HS-5 (cell line): ENCODE measurements at places on chromosomes 2 and 18.

GRCh38 chr18:73708591-73708990, 439.0 kb downstream of the FBXO15 start:
- DNase-seq: no peak

DNA sequence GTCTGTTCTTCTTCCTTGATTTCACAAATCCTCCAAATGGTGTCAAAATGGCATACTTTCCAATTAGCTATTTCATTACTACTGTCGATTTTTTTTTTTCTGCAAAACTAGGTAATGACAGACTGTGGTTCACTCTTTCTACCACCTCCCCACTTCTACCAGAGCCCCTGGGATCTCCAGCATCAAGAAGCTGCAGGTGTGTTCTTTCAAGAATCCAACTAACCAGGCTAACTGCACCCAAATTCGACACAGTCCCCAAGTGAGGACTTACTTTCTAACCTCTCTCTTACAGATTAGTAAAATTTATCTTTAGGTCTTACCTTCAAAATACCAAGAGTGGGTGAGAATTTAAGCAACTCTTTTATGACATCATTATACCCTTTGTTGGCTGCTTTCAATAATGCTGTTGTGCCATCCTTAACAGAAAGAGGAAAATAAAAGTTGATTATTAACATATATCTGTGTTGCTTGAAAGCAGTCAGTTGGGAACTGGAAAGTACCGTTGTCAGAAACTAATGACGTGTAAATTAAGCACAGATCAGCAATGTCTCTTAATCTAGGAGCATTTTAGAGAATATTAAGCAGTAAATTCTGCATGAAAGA, 31.2 kb upstream of the NPC1 start:
- DNase-seq: no peak

DNA sequence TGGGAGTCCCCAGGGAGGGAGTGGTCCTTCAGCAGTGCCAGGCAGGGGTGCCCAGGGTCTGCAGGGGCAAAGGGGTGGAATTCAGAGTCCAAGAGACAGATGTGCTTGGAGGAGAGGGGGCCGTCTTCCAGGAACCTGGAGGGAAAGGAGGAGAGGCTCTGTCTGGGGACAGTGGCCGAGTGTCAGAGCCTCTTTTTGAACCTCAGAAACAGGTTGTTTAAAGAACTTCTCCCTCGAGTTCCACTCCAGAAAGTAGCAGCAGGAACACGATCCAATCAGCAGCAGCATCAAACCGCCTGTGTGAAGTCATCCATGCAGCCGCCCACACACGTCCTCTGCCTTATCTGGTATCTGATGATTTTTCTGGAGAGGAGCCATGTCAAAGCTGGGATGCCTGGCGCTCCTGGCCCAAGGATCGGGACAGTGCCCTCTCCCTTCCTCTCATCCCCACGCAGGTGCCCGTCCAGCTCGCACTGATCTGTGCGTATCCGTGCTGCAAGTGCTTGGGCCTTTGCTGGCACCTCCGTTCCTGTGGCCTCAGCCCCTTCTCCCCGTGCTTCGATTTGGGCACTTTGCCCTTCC, 205.1 kb downstream of the NDUFA10 start:
- no peak for DNase-seq

DNA sequence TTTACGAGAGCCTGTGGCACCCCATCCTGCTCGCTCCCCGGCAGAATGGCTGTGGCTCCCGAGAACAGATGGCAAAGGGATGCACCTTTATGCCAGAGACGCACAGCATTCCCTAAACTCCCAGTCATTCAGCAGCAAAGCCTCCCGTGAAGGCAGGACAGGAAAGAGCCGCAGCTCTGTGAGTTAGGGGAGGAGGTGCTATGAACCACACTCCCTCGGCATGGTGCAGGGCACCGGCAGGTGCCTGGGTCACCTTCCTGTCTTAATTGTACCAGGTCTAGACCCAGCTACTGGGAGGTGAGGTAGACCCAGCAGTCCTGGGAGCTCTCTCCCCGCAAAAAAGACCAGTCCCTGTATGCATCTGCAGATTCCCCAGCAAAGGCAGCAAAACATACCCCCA, 149.8 kb downstream of the TWIST2 start:
- no peak for DNase-seq

DNA sequence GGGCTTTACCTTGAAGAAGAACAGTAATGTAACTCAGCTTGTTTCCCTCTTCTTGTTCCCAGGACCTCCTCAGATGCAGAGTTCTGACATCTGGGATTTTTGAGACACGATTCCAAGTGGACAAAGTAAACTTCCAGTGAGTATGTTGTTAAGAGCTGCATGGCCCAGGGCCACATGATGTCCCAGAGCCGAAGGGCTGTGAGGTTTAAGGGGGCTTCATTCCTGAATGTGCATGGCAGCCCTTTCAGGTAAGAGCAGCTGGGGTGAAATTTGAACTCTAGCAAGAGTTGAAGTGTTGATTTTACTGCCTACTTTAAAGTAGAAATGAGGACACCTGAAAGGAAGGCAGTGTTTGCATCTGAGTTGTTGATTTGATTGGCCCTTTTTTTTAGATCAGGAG, 13.3 kb downstream of the CHMP1B start:
- no peak for DNase-seq

- no peak for DNase-seq
These were observed 34.8 kb downstream of the LIPG start for GRCh38 chr18:49596687-49597086.

DNA sequence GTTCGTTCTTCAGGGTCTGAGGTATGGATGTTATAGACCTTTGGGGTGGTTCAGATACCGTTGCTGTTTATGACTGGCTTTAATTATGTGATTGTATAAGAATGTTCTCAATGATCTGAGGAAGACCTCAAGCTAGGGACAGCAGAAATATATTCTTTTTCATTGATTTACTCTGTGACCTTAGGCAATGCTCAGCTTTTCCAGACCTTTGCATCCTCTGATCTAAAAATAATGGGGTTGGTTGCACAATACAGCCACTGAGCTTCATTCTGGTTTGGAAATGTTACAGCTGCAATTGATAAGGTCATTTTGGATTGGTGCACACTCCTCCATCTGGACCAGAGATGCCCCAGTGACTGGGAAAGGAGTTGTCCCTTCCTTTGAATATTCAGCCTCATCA, 17.2 kb upstream of the CABYR start:
- no peak for DNase-seq

- no peak for DNase-seq
These were observed 2.5 kb downstream of the AGFG1 start for GRCh38 chr2:227474410-227474809.

DNA sequence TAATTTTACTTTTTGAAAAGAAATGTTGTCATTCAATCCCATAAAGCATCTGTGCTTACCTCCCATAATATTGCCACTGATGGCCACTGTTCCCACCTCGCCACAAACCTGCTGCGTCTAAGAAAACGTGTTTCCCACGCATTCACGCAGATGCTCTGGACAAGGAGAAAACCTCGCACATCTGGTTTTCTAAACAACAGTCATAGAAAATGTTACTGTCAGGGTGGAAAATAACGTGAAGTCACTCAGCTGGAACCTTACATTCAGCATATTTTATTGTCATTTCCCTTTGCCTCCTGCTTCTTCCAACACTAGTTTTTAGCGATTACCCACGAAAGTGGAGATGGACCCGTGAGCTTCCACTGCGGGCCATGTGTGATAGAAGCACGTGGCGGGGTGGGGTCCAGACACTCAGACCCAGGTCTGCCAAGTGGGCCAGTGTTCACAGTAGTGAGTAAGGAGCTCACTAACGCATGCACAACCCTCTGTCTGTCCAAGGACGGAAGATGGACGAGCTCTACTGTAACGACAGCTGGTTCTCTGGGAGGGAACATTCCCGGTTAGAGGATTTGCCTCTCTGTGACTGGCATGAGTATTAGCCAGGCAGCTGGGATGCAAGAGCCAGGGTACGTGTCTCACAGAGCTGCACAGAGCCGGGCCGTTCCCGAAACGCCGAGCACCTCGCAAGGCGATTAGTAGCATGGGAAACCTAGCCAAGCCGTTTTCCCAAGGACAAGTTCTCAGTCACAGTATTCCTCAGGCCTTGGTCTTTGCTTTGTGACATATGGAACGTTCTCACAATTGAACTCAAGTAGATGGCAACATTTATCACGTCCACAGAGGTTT, 94.5 kb downstream of the MTCL1 start:
- DNase-seq: no peak

- DNase-seq: no peak
These were observed at the start of gene SYT4 for GRCh38 chr18:43277164-43277600. SYT4 (minus strand) TSS chr18:43277490; CDS start chr18:43277281, 209 bp downstream.

DNA sequence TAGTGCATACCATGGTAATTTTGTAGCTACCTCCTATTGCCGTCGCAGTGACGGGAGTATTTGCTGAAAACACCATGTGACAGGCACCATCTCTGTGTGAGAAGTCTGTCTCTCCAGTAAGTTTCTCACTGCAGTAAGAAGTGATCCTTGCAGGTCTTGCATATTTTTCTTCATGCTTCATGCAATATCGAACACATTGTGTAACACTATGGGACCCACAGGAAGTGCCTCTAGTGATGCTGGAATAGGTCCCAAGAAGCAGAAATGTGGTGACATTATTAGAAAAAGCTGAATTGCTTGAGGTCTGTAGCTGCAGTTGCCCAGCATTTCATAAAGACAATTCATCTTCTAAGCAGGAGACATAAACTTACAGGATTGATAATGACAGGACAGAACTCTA, 167.6 kb downstream of the DCDC2C start:
- DNase-seq: no peak

DNA sequence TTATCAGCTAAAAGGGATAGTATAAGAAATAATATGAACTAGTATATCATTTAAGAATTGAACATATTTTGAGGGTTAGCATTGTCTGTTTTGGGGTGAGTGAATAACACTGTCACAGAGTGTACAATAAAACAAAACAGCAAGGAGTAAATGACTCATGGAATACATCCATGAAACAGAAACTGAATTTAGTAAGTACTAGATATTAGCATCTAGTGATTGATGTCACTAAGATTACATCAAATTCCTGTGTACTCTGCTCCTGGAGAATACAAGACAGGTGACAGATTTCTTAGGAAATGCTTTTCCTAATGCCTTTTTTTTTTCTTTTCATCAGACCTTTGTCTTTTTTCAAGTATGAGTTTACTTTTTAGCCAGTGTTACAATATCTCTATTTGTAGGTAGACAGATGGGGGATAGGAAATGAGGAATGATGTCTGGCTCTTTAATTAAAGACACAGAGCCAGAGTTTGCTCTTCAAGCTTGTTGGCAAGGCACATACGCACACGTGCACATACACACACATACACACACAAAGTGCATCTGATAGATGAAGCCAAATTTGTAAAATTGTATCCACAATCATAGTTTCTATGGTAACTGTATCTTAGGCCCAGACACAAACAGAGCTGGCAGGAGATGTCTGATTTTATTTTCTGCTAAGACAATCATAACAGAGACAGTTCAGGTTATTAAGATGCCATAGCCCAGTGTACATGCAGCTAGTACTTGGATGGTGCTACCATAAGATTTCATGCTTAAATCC, 138.2 kb upstream of the NRP2 start:
- no peak for DNase-seq

GRCh38 chr2:35538796-35539195, 816.8 kb upstream of the CRIM1 start:
- peak; percentile 32 for DNase-seq

GRCh38 chr2:186593523-186593922, 3.7 kb downstream of the ITGAV start:
- DNase-seq: no peak

- no peak for DNase-seq
These were observed 3.0 kb downstream of the TTC32 start for GRCh38 chr2:19898592-19899329.

- DNase-seq: no peak
These were observed 50.4 kb downstream of the MALT1 start for GRCh38 chr18:58721566-58722239.

GRCh38 chr2:234480337-234480736, 16.5 kb downstream of the ARL4C start:
- no peak for DNase-seq

DNA sequence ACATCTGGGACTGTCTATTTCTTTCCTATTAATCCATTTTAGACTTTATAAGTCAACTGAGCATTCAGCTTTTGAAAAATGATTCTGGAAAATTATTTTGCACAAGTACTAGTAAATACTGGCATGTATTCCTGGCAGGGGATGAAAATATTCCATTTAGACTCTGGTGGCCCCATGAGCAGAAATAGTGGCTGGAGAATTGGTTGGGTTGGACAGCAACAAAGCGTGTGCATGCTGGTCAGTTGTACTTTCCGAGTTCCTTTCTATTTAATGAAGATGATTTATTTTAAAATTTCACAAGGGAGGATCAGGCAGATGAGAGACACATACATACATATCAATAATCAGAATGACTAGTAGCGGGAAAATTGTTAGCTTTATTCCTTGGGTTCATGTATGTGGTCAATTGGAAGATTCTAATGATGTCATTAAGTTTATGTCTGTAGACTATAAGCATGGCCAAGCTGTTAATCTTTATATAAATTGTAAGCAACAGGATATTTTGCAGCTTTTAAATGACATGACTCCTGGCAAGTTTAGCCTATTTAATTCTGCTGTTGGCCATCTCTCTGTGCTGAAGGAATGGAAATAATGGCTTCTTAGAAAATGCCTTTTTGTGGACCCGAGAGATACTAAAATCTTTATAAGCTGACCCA, 541.6 kb downstream of the SLC4A3 start:
- no peak for DNase-seq

DNA sequence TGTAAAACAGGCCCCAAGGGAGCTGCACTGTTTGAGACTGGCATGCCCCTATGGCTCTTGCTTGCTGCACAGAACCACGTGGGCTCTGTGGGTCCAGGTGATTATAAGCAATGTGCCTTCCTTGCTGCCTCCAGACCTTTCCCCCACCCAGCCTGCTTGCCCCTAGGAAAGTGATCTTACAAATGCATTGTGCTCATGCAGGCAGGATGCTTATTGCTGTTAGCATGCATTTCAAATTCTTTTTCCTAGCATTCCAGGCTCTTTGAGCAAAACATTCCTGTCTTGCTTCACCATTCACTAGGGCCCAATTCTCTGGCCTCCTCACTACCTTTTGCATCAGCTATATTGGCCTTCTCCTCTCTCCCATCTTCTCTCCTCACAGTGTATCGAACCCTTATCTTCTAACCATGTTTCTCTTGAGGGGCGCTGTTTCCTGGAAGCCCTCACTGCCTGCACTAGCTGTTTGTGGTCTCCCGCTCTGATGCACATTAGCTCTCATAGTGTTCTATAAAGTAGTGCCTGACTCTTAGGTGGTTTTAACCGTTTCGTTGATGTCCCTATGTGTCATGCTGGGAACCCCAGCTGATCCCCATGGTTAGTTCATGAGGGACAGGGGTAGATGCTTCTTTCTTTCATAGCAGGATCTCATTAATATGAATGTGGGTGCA, 152.9 kb upstream of the EPAS1 start:
- DNase-seq: no peak

DNA sequence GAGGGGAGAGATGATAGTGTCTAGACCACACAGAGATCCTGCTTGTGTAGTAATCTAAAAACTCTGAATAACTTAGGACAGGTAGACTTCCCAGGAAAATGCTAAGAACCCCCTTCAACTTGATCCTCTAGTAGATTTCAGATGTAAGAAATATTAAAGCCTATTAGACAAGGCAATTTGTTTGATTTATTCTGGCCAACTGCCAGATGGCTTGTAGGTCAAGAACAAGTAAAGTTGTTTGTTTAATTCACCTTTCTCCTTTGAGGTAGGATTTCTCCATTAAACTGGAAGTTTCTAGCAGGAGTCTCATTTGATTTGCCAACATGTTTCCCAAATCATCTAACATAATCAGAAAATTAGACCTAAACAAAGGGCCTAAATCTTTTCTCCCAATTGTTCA, 48.6 kb downstream of the SH3RF3 start:
- DNase-seq: no peak

GRCh38 chr2:177229442-177230242, 17.0 kb downstream of the HNRNPA3 start:
- DNase-seq: no peak
